ENCODE measurements at places on chromosomes 11 and 22.

GRCh38 chr11:93974759-93975158, 46.4 kb upstream of the HEPHL1 start:
- DNase-seq, result no peak

- no peak for DNase-seq
Observed at GRCh38 chr11:59212744-59213631, at the start of gene MPEG1. Gene MPEG1, minus strand, starts transcription at chr11:59212927. Its CDS starts 62 bp downstream, at chr11:59212865.

DNA sequence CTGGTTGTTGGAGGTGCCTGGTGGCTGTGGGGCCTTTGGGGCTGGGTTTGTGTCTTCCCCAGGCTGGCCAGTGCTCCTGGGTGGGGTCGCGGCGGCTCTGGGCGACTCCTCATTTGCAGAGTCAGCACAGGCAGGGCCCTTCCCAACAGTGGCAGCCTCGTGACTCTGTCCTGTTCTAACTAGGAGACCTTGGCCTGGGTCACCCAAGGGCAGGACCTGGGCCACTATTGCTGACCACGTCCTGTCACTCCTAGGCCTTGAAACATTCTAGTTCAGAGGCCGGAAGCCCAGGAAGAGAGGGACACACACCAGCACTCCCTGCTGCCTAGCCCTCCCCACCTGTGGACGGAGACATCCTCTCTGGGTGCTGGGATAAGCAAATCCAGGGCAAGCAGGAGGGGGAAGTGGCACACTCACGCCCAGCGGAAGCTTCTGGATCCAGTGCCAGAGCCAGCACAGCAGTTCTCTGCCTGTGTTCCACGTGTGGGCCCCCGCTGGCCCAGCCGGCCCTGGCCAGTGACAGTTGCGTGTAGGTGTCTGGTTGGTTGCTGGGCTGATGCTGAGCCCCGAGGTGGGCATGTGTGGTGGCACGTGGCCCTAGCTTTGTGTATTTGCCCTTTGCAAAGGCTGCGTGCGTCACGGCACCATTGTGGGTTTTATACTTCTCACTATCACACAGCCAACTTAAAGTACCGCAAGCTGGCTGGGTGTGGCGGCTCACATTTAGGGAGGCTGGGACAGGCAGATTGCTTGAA, 4.3 kb upstream of the CHID1 start:
- DNase-seq, result no peak

DNA sequence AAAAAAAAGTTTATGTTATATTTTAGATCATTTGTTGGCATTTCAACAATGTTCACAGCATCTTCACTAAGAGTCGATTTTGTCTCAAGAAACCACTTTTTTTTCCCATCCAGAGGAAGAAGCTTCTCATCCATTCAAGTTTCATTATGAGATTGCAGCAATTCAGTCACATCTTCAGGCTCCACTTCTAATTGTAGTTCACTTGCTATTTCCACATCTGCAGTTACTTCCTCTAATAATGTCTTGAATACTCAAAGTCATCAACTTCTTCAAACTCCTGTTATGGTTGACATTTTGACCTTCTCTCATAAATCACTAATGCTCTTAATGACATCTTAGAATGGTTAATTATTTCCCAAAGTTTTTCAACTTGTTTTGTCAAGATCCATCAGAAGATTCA, 61.3 kb upstream of the CHORDC1 start:
- DNase-seq, result no peak

DNA sequence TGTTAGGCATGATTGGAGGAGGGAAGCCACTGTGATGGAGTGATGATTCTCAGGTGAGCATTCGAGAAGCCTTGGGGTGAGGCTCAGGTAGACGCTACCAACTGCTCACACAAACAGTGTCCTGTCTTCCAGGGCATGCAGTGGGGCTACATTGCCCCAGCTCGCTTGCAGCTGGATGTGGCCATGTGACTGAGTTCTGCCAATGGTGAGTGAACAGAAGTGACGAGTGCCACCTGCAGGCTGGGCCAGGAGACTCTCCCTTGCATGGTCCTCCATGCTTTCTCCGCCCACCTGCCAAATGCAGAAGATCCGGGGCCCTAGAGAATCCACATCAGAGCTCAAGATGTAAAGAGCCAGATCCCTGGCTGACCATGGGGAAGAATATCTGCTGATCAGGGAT, 195.9 kb downstream of the BCR start:
- DNase-seq, result no peak

DNA sequence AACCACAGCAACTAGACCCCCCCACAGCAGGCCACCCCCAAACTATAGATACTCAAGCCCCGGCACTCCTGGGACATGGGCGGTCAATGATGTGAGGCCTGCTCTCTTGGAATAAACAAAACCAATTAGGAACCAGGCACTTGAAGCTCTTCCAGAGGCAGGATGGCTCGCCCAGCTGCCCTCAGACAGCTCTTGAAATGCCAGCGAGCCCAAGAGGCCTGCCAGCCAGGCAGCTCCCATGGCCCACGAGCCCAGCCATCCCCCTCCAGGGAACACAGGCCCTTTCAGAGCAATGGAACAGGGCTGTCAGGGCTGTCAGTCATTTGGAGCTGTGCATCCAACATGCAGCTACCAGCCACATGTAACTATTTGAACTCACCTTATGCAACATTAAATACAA, 34.0 kb upstream of the TFIP11 start:
- no peak for DNase-seq

DNA sequence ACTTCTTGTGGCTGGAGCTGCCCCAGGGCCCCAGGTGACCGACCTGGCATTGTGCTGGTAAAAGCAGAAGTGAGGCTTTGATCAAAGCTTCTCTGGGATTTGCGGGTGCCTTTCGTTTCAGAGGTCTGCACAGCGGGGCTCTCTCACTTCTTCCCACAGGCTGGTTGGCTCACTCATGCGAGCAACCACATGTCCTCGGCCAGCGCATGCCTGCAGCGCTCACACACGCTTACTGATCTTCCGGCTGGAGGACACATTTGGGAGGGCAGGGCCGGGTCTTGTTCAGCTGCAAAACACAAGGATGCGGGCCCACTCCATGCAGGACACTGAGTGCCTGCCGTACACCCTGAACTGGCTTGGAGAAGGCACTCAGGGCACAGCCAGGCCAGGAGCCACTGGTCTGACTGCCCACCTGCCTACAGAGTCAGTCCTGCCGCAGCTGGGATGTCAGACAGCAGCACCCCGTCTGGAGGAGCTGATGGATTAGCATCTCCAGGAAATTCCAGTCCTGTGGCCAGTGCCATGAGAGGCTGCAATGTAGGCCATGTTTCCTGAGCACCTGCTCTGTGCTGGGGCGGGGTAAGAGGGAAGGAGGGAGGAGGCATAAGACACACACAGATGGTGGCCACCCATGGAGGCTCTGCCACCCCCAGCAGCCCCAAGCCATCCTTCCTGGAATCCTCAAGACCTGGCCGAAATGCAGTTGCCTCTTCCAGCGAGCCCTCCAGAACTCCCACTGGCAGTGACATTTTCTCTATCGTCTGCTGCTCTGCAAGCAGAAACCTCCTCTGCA, 1383.2 kb downstream of the BRD1 start:
- no peak for DNase-seq

- peak; percentile 96 for DNase-seq
Observed at GRCh38 chr11:85664615-85665481, at the start of gene CREBZF. Gene CREBZF, minus strand, starts transcription at chr11:85665129. Its CDS starts 254 bp downstream, at chr11:85664875.

DNA sequence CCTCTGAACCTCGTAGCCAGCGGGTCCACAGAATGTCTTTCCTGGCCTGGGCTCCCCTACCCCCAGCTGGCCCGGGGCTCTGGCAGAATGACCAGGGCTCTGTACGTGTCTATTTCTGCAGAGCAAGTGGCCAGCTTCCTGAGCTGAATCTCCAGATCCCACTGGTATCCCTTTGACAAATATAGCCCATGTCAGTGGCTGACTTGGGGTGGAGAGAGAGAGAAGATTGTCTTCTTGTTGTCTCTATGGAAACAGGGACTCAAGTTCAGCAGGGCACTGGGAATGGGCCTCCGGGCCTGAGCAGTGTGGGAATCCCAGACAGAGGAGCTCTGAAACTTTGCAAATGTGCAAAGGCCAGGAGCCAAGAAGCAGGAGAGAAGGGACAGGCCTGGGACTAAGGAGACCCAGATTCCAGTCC, 33.9 kb downstream of the ANO1 start:
- DNase-seq, result no peak

GRCh38 chr11:134273317-134273712, 2.9 kb upstream of the GLB1L3 start:
- no peak for DNase-seq
